ENCODE measurements at places on chromosomes 12 and 14. TPM values are rescaled to one million over a fixed set of nuclear protein-coding genes. Genes with fewer than 3 reads are reported as not detected.

DNA sequence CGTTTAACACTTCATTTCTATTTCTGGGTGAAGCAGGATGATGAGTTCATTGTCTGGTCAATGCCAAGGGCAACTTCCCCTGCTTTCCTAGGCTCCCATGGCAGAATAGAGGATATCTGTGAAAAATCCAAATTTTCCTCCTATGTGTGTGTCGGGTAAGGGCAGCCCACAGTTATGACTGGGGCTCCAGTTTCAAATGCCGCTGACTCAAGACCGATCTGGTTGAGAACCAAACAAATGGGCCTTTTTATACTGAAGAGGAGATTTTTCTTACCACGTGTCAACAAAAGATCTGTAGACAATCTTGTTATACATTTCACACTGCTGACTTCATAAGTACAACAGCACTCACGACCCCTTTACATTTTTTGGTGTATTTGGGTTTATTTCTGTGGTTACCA, 120.8 kb downstream of the CHST11 start:
- DNase-seq, result no peak

DNA sequence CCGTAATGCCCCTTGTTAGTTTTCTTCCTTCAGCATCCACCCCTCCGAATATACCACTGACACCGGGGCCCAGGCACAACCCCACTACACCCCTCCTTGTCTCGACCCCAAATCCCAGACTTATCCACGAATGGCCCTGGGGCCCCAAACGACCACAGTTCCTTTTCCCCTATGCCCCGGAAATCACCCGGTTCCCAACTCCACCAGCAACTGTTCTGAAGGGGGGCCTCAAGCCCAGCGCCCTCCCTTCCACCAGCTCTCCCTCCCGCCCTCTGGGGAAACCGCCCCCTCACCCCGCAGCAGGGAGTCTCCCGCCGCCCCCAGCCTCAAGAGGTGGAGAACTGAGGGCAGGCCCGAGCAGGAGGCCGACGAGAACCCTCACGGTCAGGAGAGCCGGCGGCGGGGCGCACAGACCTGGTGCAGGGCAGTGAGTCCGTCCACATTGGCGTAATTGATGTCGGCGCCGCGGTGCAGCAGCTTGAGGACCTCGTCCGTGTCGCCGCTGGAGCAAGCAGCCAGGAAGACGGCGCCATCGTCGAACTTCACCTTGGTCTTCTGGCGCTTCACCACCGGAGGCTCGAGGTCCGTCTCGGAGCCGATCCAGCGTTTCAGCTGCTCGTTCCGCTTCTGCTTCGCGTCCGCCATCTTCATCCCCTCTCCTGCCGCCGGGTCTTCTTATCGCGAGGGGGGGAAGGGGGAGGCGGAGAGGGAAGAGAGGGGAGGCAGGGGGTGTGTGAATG, 446 bp downstream of the PPP1R12A start:
- peak; percentile 26 for DNase-seq

GRCh38 chr14:99264691-99265450, 7.1 kb downstream of the BCL11B start:
- DNase-seq, result no peak

DNA sequence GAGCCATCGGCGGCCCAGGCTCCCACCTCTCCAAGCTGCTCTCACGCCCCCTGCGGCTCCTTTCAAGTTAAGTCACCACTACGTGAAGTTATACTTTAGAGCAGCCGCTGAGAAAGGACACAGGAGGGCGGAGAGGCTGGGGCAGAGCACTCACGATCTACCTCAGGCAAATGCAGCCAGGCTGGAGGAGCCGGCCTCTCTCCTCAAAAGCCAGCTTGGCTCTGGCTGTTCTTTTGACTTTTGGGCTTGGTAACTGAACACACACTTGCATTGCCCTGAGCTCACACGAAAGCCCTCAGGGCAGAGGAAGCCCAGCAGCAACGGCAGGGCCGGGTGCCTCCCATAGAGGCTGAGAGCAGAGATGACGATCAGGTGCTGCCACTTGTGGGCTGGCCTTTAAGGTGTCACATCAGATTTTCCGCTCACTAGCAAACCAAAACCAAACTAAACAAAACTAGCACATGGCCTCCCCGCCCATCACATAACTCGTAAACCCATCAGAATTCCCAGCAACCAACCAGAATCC, 75.2 kb downstream of the PITPNM2 start:
- no peak for DNase-seq

DNA sequence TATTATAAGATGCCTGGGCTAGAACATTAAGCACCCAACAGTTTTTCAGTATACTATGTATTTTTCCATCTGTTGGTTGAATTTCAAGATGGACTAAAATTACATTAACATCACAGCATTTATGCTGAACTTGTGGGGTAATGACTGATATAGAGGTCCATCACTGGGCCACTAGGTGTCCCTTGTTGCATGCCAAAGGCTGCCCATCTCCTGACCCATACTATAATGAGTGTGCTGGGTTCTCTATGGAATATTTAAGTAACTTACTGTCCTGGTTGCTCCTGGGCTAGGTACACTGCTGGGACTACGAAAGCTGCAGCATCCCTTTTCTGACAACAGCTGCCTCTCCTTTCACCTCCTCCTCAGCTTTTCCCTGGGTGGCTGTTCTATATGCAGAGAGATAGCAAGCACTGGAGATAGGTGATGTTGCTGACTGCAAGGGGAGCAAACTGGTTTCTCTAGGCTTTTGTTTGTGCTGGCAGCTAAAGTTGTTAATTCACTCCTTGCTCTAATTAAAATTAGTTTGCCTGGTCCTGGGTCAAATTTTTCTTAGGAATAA, 138.6 kb upstream of the TRHDE start:
- DNase-seq, result no peak

DNA sequence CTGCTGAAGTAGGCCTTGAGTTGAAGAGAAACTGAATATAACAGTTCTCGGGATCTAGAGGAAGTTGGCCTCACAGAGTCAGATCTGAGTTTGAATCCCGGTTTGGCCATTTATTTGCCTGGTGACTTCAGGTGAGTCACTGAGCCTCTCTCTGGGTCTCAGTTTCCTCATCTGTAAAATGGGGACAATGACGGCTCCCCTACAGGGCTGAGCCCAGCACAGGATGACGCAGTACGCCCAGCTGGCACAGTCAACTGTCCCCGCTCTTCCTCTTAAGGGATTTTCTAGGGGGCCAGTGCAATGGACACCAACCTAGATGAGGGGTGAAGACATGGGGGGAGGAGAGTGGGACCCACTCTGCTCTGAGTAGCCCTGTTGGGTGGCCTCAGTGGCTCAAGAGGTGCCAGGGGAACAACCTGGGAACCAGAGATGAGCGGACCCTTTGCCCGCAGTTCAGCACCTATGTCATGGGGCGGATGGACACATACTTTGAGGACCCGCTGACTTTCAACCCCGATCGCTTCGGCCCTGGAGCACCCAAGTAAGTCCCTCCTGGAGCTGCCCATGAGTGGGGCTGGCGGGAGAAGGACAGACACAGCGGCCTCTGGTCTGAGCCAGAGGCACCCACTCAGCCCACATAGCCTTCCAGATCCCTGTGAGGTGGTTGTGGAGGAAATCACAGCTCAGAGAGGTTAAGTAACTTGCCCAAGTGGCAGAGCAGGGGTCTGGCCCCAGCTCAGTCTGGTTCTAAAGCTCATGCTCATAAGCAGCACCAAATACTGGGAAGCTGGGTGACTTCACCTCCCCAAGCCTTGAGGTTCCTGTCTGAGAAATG, 41.1 kb downstream of the CYP46A1 start:
- no peak for DNase-seq

DNA sequence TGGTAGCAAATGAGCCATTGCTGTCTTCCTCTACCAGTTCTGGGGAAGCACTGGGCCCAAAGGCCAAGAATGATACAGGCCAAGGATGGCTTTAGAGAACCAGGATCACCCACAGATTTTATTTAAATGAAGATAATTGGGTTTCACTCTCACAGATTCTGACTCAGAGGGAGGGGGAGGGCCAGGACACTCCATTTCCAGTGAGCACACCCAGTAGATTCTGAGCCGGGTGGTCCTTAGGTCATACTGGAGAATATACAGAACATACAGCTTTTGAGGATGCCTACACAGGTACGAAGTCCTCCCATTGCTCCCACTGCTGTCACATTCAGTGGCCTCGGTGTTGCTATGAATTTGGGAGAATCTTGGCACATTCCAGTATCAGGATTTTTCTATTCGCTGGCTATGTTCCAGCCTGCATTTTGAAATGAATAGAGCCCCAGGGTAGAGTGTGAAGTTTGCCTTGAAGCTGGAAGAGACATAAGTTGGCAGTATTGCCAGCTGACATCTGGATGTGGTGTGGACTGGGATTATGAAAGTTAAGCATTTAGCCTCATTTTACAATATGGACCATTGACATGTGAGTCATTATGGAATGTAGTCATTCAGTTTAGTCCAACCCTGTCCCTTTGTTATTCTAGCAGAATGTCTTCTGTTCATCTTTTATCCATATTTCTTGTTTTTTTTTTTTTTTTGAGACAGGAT, 45.8 kb upstream of the POC1B start:
- no peak for DNase-seq

DNA sequence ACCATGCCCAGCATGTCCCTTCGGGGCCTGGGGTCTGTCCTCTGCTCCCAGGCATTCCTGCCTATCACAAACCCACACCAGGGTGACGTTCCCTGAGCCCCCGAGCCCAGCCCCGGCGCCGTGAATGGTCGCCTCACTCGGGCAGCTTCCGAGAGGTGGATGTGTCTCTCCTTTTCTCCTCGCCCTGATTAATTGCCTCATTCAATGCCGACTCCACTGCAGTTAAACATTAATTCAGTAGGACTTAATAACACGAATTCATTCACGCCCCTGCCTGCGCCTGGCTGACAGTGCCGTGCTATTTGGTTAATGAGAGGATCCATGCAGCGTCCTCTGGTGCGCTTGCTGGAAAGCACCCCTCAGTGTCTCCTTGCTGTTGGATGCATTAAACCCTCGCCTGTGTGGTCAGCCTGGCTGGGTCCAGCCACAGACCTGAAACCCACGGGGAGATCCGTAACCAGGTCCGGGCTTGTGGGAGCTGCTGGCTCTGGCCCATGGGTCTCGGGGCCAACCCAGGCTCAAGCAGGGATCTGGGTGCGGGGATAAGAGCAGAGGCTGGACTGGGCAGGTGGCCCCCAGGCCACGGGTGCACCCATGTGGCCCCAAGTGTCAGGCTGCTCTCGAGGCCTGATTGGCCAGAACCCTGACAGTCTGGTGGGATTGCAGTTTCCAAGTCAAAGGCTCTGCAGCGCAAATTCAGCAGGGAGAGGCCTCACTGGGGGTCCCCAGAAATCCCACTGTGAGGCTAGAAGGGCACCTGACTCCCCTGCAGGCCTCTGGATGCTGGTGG, 55.4 kb downstream of the FBRSL1 start:
- DNase-seq, result no peak

- no peak for DNase-seq
These were observed 307.3 kb upstream of the DIO3 start for GRCh38 chr14:101253948-101254347.

NEUROD4 gene
- total RNA-seq, result not detected

KCNA5 gene
- 0.90 TPM for total RNA-seq

CPNE6 gene
- not detected for total RNA-seq

MMP14 gene
- total RNA-seq, result 222 TPM

PLBD1 gene
- total RNA-seq, result 12.0 TPM

NDRG2 gene
- 370 TPM for total RNA-seq

TDRD9 gene
- 0.98 TPM for total RNA-seq
